CD4-positive, alpha-beta T cell treated with Interleukin-1 beta for 1 hour (primary cell): ENCODE measurements at places on chromosomes 16 and 17.

GRCh38 chr17:77419547-77420094 is 278.9 kb downstream of the SEC14L1 start:
- no peak for DNase-seq

DNA sequence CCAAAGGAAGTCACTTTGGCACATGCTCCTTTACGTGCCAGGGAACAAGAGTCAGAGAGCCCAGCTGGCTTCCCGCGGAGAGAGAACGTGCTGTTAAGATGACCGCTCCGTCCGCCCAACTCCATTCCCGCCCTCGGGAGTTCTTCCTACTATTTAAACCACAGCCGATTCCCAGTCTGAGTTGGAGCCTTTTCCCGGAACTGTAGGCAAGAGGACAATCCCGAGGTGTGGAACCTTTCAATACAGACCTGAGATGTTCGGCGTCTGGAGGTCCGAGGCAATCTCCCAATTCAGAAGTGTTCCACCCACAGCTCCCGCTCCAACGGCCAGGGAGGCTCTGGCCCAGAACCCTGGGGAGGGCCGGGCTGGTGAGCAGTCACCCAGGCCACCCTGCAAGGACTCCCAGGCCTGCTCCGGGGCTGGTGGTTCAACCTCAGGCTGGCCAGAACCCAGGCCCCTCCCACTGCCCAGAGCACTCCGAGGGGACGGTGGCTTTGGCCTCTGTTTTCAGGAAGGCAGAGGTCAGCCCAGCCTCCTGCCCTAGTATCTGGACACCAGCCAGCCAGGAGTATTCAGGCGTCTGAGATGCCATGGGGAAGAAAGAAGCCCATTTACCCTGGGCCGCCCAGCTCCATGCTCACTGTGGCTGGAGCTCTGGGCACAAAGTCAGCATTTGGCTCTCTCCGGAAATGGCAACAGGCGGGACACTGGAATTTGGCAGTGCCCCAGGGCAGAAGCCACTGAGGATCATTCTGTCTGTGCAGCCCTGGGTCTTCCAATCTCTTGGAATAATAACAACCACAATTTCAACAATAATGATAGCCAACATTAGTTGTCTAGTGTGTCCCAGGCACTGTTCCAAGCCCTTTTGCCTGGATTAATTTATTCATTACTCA is 21.4 kb downstream of the EMP2 start:
- DNase-seq, result no peak

GRCh38 chr17:59550703-59551102 is 14.7 kb upstream of the DHX40 start:
- no peak for DNase-seq

- peak; percentile 81 for DNase-seq
Measured at GRCh38 chr17:74961657-74962350, 10.8 kb downstream of the HID1 start.

DNA sequence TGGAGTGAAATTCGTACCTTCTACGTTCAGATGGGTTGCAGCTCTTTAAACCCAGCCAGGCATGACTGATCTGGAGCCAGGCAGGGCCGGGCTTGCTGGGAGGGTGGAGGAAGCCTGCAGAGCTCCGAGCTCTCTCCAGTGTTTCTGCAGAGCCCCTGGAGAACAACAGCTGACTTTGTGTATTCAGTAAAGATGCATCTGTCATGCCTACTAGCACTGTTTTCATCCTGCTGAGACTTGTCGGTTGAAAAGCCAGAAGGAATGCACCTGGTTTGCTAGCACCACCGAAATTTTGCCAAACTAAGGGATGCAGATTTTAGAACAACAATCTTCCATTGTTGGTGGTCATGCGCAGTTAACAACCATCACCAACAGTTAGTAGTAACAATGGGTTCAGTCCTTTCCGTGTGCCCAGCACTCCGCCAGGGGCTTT is 22.4 kb upstream of the SCNN1B start:
- DNase-seq, result no peak

DNA sequence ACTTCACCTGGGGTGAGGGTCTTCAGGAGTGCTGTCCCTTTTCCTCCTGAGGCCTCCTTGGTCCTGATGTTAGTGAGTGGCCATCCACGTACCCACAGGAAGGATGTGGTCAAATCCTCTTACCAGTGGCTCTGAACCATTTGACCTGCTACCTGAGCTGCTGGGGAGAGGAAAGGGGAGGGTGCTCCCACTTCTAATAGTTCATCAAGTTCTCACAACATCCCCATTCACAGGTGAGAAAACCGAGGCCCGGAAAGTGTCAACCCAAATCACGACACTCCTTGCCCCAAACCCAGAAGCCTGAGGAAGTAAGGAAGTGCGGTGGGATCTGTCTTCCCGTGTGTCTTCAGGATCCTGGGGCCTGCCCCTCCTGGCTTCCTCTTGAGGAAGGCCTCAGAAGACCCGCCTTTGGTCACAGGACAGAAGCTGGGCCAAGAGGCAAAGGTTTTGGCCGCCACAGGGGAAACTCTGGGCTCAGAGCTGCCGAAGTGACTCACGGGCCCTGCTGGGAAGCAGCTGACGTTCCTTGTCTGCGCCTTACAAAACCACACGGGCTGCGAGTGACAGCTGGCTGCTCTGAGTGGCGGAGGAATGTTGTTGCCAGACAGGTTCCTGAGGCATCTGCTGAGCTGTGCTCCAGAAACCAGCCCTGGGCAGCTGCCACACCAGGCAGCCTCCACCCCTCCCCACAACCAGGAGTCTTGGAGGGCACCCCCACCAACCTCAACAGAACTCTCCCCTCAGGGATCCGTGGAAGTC is 13.9 kb upstream of the KIFC3 start:
- peak; percentile 36 for DNase-seq

DNA sequence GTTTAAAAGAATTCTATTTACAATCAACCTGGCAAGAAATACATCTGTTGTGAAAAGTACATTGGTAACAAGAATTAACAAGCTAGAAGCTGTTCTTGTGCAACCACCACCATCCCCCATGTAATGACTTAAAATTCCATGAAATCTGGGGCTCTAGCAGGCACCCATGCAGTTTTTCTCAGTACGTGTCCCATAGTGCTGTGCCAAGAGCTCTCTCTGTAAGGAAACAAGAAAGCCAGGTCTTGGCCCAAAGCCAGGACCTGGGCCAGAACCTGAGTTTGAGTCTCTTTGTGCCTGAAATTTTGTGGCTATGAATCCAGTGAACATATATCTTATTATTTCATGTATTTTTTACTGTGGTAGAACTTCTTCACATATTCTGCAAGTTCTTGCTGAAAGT is 46.6 kb downstream of the NUP93 start:
- DNase-seq, result no peak

GRCh38 chr17:76050538-76051467 is 21.5 kb downstream of the SRP68 start:
- DNase-seq, result no peak

- DNase-seq, result no peak
Measured at GRCh38 chr17:40402668-40403067, 15.0 kb downstream of the TOP2A start.

- no peak for DNase-seq
Measured at GRCh38 chr16:81996664-81997509, 14.4 kb downstream of the SDR42E1 start.

DNA sequence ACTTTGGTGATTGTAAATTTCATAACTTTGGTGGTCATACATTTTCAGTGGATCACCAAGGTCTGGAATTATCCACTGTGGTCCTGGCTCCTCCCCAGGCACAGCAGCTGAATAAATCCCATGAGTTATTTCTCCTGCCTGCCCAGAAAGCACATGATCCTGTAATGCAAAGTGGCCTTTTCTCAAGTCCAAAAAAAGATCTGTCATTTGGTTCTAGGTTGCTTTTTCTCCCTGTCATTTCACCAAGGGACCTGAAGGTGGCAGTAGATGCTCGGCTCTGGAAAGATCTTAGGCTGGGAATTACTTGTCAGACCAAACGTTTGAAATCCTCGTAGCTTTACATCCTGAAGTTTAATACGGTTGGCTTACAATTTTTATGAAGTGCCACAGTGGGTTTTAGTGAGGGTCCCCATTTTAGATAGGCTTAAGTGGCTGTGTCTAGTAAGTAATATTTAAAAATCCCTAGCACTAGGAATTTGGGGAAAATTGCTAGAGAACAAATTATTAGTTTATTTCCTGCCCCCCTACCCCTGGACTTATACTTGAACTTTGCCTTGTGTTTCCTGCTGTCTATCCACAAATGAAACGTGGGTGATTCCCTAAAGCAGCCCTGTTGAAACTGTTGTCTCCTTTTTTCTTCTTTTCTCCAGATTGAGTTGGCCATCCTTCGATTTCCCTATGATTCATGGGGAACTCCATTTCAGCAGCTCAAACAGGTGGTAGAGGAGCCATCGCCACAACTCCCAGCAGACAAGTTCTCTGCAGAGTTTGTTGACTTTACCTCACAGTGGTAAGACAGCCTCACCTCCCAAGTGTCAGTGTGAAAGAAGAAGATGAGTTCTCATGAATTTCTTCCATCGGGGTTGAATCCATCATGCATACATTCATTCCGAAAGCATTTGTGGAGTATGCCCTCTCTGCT is 111.7 kb downstream of the MAP2K6 start:
- DNase-seq, result peak; percentile 3

- DNase-seq, result peak; percentile 85
Measured at GRCh38 chr16:53518550-53519416, 15.8 kb upstream of the AKTIP start.

DNA sequence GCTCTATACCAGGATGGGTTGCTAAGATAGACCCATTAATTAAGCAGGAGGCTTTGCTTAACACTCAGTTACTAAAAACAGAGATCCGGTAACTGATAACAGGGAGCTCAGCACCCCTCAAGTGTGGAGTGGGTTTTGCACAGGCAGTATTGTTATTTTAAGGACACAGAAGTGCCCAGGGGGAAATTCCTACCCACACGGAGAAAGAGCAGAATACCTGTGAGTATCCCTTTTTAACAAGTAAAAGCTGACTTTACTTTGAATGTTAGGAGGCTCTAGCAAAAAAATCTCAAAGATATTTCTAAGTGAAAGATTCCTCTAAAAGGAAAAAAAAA is 32.8 kb upstream of the HAS3 start:
- no peak for DNase-seq

DNA sequence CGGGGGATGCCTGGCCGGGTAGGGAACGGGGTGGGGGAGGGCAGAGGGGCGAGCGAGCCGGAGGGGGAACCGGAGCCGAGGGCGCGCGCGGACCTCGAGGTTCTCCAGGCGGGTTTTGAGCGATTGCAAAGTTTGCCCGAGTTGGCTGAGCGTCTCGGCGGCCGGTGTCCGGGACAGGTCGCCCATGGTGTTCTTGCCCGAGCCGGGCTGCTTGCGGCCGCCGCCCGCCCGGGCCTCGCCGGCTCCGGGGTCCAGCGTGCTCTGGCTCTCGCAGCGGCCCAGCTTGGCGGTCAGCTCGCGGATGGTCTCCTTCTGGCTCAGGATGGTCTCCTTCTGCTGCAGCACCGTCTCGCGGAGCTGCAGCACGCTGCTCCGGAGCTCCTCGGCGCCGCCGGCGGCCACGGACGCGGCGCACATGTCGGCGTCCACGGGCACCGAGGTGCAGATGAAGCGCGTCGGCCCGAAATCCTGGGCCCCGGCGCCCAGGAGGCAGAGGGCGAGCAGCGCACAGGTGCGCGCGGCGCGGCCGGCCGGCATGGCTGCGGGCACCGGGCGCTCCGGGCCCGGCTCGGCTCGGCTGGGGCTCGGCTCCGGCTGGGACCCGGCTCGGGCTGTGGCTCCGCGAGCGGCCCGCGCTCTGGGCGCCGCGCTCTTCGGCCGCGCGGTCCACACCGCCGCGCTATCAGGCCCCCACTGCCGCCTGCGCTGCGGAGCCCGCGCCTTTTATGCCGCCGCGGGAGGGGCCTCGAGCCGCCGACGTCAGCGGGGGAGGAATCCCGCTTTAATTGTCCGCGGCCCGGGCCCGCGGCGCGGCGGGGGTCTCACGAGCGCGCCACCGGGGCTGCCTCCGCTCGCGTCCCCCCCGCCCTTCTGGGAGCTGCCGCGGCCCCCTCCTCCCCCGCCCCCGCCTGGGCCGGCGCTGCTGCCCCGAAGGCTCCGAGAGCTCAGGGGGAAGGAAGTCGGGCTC is at the start of gene NPTX1:
NPTX1 (minus strand) TSS at position 698 of the 967 bp plus-strand sequence; CDS start at position 537, 161 bp downstream.
- no peak for DNase-seq

DNA sequence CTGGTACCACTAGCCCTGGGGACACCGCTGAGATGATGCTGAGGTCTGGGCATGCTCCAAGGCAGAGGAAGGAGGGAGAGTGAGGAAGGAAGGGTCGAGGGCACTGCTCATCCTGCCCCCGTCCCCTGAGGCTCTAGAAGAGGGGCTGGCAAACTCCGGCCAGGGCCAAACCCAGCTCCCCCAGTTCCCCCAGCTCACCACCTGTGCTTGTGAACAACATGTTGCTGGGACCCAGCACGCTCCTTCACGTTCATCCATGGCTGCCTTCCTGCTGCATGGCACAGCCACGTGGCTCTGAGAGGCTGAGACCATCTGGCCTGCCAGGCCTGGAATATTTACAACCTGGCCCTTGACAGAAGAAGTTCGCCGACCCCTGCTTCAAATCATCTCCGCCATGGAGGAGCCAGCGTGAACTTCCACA is 81.2 kb downstream of the RBFOX3 start:
- no peak for DNase-seq

DNA sequence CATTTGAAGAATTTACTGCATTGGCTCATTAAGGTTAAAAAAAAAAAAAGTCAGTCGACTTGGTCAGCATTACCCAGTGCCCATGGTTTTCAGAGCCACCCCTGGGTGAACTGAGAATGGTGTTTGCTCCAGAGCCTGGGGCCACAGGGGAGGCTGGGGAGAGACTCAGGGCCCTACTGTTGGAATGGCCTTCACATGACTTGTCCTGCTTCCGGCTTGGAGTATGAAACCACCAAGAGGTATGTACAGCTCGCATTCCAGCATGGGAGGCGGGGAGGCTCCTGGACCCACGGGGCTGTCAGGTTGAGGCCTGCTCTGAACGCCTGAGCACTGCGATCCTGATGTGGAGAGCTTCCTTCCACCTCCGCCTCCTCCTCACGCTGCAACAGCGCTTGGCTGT is 36.8 kb downstream of the MSI2 start:
- DNase-seq, result no peak

GRCh38 chr16:82167670-82168069 is 2.4 kb downstream of the MPHOSPH6 start:
- no peak for DNase-seq

GRCh38 chr16:82810077-82810476 is 183.3 kb downstream of the CDH13 start:
- DNase-seq, result no peak

DNA sequence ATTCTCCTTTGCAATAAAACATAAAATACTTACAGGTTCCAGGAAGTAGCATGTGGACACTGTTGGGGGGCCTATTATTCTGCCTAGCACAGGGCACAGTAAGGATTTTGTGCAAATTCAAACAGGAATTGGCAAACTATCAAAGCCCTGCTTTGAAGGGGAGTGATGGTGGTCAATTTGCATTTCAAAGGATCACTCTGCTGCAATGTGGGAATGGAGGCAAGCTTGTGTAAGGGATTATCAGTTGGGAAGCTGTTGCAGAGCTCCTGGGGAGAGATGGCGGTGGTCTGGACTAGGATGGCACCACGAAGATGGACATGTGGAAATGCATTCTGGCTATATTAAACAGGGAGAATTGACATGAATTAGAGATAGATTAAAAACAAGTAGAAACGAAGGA is 990.7 kb upstream of the RBFOX1 start:
- no peak for DNase-seq
